ENCODE measurements at places on chromosomes 16 and 17. TPM values are rescaled to one million over a fixed set of nuclear protein-coding genes. Genes with fewer than 3 reads are reported as not detected.

The CA10 gene
- not detected for polyA plus RNA-seq

The LUC7L3 gene
- polyA plus RNA-seq: 43.2 TPM

The CDRT15 gene
- not detected for polyA plus RNA-seq

The GJD3 gene
- polyA plus RNA-seq: not detected

The CCL4L2 gene
- polyA plus RNA-seq: 6.0 TPM

Data from sigmoid colon (tissue), 7 donors.